ENCODE measurements at places on chromosomes 3 and 15.

GRCh38 chr3:17840126-17840525 is 97.7 kb upstream of the TBC1D5 start:
- no peak for DNase-seq

- DNase-seq, result no peak
Measured at GRCh38 chr3:121803771-121804320, 31.0 kb downstream of the IQCB1 start.

DNA sequence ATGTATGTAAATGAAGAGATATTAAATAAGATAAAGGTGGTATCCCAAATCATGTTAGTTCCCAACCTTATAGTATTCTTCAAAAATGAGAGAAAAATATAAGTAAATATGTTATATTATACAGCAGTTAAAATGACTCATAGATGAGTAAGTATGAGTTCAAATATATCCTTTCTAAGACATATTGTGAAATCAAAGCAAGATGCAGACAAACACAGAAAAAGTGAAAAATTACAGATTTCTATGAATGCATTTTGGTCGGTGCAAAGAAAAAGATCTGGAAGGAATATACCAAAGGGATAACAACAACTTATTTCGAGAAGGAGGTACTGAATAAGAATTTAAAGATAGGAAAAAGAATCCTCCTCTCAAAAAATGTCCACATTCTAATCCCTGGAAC is 181.2 kb upstream of the TTC14 start:
- no peak for DNase-seq

- no peak for DNase-seq
Measured at GRCh38 chr3:9866639-9867038, 13.4 kb downstream of the CIDEC start.

- DNase-seq, result no peak
Measured at GRCh38 chr15:47742742-47743141, 25.4 kb downstream of the SEMA6D start.

- DNase-seq, result no peak
Measured at GRCh38 chr15:82802497-82802896, 3.4 kb downstream of the FSD2 start.

DNA sequence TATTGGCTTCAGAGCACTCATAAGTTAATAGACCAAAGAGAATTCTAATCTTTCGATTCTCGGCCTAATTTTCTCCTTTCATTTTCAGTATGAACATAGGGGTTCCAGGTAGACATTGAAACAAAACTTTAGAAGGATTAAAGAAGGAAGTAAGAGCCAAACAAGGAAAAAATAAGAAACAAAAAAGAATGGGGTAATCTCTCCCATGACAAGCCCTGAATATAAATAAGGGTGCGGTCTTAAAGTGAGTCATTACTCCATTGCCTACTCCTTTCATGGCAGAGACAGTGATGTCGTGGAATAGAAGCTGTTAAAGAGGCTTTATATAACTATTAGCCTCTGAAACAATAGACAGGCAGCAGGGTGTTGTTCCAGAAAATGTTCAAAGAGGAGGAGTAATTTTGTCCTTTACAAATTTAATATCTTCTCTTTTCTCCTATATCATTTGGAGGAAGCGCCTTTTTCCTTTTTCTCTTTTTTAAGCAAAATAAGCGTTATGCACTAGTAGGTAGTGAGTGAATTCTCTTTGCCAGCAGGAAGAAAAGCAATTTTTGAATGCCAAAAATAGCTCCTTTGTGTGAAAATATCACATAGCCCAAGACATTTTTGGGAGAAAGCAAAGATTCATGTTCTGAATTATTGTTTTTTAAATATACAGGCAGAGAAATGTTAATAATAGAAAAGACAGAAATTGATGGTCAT is 607.9 kb upstream of the KCNMB2 start:
- DNase-seq, result no peak

- no peak for DNase-seq
Measured at GRCh38 chr15:72562386-72562785, 88.3 kb downstream of the ARIH1 start.

- no peak for DNase-seq
Measured at GRCh38 chr15:45225506-45226273, 26.3 kb upstream of the SLC28A2 start.

DNA sequence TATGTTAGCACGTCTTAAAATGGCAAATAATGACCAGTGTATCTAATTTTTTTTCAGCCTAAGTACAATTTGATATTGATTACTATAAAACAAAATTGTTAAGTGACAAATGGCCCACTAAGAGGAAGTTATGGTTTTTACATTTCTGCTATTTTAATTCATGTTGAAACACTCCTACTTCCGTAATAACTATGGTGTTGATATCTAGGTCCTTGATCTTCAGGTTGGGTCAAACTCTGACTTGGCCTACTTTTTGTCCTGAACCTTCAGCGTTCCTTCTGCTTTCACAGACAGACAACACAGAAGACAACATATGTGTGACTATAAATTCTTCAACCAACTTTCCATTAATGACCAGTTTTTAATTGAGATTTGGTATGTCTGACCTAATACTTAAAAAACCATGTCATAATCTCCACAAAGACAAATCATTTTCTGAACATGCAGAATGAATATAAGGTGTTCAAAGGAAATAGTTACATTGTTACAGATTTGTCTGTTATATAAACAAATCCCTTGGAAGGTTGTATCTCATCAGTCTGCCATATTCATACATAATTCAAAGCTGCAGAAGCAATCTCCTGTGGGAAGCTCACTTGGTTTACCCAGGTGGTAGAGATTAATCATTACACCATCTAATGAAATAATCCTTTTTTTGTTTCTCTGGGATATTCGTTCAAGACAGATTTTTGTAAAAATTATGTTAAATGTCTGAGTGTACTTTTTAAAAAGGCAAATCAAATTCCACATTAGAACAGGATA is 92.1 kb upstream of the TSPAN3 start:
- no peak for DNase-seq

DNA sequence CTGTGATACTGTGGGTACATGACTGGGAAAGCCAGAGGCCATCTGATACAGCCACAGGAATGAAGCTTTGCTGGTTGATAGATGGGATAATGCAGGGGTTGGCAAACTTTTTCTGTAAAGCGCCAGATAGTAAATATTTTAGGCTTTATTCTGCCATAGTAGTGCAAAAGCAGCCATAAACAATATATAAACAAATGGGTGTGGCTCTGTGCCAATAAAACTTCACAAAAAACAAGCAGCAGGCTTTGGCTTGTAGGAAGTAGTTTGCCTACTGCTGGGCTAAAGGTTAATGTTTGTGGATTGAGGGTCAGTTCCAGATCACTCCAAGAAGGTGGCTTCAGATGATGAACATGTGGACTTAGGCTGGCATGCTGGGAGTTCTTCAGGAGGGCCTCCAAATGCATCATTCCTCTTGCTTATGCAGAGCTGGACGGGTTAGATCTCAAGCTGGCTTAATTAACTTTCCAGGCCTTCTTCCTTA is 305.7 kb downstream of the RPLP1 start:
- no peak for DNase-seq

DNA sequence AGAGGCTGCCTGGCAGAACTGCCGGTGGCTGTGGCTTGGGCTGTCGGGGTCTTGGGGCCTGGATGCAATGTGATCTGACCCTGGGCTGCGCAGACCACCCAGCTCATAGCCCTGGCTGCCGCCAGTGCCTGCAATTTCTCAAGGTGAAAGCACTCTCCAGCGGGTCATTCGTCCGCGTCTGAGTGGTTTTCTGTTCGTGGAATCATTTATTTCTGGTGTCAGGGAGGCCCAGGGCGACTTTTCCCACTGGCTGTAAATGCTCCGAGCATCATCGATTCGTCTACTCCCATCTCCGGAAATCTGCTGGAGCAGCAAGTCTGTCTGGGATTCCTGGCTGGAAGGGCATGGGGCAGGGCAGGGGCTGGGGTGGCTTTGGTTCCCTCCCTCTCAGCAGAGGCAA is 40.6 kb upstream of the ADPGK start:
- no peak for DNase-seq

GRCh38 chr3:31027191-31027761 is 132.8 kb upstream of the GADL1 start:
- no peak for DNase-seq

- no peak for DNase-seq
Measured at GRCh38 chr3:61015859-61016258, 235.4 kb downstream of the FHIT start.

DNA sequence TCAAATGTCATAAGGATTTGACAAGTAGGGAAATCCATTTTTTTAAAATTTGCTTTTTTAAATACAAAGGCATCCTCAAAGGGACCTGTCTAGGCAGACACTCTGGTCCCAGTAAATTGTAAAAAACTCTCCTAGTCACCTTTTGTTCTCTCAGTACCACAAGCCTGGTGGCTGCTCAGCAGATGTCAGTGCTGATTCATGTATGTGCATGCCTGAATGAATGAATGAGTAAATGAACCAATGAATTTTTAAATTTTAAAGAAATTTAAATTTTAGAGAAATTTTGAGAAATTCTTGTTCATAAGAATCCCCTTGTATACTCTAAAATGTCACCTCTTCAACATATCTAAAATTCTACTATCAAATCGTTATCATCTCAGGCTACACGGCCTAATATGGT is 199.5 kb downstream of the TLE3 start:
- DNase-seq, result no peak

- DNase-seq, result no peak
Measured at GRCh38 chr3:127454051-127454450, 136.5 kb downstream of the TPRA1 start.

DNA sequence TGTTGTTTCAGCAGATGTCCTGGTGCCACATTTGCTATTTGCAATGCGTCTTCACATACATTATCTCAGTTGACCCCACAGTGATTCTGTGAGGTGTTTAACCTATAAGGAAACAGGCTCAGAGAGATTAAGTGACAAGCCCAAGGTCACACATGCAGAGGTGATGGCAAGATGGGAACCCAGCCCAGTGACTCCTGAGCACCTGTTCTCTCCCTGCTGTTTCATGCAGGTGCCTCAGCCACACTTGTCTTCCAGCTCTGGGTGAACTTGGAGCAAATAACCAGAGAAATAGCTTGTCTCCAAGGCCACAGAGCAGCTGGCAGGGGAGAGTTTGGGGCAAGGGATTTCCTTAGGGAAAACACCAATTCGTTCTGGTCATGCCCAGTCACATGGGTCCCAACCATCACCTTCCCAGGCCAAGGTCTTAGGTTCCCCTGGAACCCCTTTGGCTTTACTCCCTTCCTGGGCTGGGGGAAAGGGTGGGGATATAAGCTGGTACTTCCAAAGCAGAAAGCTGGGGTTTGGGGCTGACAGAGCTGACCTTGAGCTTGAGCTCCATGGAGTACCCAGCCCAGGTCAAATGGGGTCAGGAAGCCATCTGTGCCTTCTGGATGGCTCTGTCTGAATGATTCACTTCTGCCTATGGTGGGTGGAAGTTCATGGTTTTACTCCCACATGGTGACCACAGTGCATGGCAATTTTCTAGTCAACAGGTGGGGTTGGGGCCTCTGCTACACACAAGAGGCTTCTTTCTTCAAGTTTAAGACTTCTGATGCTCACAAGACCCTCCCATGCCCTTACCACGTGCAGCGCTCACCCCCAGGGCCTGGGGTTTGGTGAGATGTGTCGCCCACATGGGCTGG is 22.4 kb downstream of the LIPC start:
- DNase-seq, result no peak

- DNase-seq, result no peak
Measured at GRCh38 chr15:76495487-76495886, 158.9 kb downstream of the ISL2 start.

GRCh38 chr3:131883711-131884407 is 151.0 kb downstream of the CPNE4 start:
- no peak for DNase-seq

DNA sequence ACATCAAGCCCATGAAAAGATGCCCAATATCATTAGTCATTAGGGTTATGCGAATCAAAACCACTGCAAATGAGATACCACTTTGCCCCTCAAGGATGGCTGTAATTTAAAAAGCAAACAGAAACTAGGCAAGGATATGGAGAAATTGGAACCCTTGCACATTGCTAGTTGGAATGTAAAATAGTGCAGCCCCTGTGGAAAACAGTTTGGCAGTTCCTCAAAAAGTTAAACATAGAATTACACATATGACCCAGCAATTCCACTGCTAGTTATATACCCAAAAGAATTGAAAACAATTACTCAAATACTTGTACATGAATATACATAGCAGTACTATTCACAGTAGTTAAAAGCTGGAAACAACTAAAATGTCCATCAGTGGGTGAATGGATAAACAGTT is 186.8 kb upstream of the CGNL1 start:
- DNase-seq, result no peak

GRCh38 chr3:94349310-94349878 is 286.5 kb downstream of the NSUN3 start:
- DNase-seq, result no peak

- DNase-seq, result no peak
Measured at GRCh38 chr3:72702390-72702789, 145.9 kb downstream of the SHQ1 start.

GRCh38 chr3:129424185-129424841 is 4.1 kb downstream of the EFCAB12 start:
- DNase-seq, result no peak

DNA sequence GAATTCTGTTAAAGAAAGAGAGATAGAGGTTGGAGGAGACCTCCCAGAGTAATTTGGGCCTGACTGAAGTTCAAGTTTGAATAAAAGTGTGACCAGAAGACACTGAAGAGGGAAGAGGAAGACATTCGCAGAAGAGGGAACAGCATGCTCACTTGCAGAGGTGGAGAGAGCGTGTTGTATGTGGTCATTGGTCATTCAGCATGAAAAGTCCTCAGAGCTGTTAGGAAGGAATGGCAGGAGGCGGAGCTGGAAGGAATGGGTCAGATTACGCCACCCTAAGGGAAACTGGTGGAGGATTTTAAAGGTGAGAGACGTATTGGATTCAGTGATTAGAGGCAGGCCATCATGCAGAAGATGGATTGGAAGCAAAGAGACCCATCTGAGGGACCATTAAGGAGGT is 41.6 kb downstream of the IQCH start:
- DNase-seq, result no peak

GRCh38 chr3:37241880-37242279 is 67.5 kb upstream of the LRRFIP2 start:
- DNase-seq, result no peak

DNA sequence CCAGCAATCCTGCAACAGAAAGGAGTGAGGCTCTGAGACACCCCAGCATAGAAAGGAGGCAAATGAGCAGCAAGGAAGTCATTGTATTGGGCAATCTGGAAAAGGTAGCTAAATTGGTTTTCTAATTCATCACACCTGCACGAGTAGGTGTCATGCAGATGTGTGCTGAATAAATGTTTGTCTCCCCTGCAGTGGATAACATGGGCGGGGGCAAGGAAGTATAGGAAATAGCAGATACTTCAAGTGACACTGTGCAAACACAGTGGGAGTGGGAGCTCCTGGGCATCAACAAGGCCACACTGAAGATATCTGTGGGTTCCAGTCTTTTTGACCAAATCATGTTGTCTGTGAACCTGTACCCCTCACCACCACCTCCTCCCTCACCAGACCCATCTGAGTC is 14.4 kb upstream of the HTR3E start:
- DNase-seq, result no peak

DNA sequence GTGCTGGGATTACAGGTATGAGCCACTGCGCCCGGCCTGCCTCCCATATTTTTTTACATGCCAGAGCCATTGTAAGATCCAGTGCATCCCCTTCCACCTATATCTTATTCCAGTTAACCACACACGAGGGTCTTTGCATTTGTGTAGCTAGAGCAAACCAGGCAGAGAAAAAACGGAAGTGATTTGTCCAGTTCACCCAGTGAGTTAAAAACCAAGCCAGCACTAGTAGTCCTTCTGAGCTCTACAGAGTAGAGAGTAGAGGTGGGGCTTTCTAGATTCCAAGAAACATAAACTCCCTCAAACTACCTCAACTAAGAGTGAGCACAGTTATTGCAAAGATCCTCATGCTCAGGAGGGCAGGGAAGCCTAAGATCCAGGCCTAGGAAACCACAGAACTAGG is 34.7 kb downstream of the TMEM158 start:
- no peak for DNase-seq

GRCh38 chr3:126152458-126152857 is 27.9 kb downstream of the ALDH1L1 start:
- no peak for DNase-seq
